GM19239 (cell line): ENCODE measurements at places on chromosomes 5 and 9.

- DNase-seq, result no peak
Observed at GRCh38 chr5:171627936-171628632, 157.5 kb upstream of the SMIM23 start.

- no peak for DNase-seq
Observed at GRCh38 chr9:128809831-128810230, 8.5 kb upstream of the ENDOG start.

- DNase-seq, result no peak
Observed at GRCh38 chr5:134920848-134921575, 16.1 kb downstream of the PCBD2 start.

GRCh38 chr9:134925011-134925511 is 7.3 kb upstream of the FCN1 start:
- DNase-seq, result no peak

DNA sequence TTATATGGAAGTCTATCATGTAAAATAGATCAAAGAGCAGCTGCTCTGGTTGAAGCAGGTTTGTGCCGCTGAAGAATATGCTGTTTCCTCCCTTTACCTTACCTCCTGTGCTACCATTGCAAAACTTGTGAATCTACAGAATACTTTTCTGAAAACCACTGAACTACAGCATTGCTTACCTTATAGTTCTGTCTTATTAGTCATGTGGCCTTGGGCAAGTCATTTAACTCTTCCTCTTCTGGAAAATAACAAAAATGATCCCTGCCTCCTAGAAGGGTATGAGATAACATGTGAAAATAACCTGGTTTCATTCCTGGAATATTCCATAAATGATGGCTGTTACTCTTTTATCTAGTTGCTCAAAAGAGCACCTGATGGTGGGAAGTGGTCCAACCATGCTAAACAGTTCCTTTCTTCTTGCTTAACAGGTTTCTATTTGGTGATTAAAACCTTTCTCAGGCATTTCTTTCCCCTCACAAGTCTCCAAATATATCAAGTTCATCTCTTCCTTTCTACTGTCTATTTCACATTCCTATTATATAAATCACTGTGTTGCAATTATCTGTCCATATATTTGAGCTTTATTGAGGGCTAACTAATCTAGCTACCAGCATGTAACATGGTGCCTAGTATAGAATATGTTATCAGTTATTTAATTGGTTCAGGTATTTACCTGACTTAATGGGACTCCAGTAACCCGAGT is 15.0 kb downstream of the TRIM32 start:
- DNase-seq, result no peak

GRCh38 chr5:116750631-116751580 is 176.3 kb upstream of the SEMA6A start:
- DNase-seq, result no peak

DNA sequence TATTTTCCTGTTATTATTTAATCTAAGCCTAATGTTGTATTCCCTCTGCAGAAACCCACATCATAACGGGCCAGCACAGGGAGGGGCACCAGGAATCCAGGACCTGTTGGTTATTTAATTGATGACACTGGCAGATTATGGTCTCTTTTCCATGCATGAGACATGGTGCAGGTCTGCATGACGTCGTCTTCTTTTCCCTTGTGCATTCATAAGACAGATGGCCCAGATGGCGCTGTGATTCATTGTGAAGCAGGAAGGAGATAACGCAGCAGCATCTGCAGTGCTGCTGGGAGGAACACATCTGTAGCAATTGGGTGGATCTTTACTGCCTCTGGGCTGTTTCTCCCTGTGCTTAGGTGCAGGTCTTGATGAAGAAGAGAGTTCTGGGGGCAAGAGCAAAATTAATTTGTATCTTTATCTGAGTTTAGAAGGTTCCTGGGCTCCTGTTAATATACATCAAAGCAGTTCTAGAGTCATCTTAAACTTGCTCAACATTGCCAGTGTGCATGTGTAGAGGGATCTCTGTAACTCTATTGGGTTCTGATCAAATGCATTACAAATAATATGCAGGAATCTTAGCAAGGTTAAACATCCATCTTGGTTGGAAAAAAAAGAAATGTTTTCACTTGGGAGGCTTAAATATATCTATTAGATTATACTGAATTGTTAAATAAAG is 176.1 kb downstream of the PCSK1 start:
- DNase-seq, result no peak

- DNase-seq, result no peak
Observed at GRCh38 chr5:111066261-111066938, 5.1 kb upstream of the TSLP start.

- no peak for DNase-seq
Observed at GRCh38 chr5:77781076-77781475, 4.9 kb upstream of the TBCA start.

DNA sequence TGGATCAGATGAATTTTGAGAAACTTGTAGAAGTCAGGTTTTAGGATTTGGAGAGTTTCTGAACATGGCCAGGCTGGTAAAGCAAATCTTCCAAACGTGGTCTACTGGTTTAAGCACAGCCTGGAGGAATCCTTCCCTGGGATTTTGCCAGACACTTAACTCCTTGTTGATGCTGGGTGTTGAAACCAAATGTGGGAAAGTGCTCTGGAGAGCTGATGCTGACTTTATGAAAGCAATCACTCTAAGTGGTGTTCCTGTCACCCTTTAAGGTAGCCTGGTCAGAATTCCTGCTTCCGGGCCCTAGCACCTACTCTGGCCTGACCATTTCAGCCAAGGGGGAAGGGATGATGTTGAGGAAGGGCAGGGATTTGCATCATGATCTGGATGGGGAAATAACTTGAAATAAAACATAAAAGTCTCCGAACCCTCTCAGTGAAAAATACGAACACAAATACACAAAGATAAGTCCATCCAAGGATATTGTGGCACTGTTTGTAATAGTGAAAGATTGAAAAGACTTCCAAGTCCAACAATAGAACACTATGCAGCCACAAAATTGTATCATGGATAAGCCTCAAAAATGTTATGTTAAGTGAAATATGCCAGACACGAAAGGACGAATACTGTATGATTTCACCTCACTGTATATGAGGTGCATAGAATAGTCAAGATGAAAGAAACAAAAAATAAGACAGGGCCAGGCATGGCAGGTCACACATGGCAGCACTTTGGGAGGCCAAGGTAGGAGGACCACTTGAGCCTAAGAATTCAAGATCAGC is 57.7 kb downstream of the PDE6A start:
- DNase-seq, result no peak

DNA sequence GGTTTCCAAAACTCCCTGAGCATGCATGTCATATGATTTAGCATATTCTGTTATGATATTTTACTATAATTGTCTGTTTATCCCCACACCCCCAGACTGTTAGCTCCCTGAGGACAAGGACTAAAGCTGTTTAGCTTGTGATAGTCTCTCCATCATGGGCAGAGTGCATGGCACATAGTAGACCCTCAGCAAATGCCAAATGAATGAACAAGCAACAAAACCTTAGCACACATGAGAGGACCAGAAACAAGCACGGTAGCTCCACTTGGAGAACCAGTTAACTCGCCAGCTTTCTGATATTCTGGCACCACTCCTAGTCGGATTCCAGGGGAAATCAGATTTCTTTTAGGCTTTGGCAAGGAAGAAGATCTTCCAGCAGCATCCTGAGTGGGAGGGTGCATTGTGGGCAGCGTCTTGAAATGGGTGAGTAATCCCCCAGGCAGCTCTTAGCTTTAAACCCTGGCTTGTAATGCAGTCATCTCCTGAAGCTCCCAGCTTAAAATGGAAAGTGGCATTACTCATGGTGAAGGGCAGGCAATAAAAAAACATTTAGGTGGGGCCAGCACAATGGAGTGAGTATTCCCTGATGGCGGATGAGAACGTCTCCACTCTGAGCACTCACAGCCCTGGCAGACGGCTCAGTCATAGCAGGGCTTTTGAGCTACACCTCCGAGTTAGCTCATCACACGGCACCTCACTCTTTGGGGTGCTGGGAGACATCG is 41.1 kb downstream of the FGF1 start:
- no peak for DNase-seq

DNA sequence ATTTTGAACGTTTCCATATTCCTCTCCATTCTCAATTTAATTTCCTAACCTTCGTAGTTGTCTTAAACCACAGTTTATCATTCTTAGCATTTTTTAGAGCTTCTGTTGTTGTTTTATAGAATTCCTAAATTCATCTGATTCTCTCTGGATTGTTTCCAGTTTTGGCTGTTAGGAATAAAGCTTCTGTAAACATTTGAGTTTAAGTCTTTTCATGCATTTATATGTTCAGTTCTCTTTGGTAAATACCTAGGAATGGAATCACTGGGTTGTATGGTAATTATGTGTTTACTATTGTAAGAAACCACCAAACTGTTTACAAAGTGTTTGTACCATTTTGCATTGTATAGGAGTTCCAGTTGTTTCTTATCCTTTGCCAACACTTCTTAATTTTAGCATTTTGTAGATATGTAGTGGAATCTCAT is 29.7 kb downstream of the GPR21 start:
- DNase-seq, result no peak

DNA sequence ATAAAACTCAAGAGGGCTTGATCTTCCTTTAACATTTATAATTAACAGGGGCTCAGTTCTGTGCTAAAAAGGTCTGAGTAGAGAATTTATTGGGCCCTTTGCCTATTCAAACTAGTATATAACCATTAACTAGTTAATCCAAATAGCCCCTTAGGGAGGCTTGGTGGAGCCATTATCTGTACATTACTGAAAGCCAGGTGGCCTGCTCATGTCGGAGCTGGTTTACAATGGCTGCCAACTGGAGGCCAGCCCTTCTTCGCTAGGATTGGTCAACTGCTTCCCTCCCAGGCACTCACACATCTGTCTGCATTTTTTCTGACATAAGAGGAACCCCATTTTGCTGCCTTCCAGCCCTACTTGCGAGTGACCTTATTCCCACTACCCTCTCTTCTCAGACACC is 30.4 kb upstream of the NDFIP1 start:
- no peak for DNase-seq

- no peak for DNase-seq
Observed at GRCh38 chr9:136426787-136427186, 12.9 kb downstream of the INPP5E start.

- no peak for DNase-seq
Observed at GRCh38 chr9:137266162-137266527, 11.0 kb downstream of the NELFB start.

- no peak for DNase-seq
Observed at GRCh38 chr9:98002808-98003207, 19.7 kb downstream of the ANP32B start.

DNA sequence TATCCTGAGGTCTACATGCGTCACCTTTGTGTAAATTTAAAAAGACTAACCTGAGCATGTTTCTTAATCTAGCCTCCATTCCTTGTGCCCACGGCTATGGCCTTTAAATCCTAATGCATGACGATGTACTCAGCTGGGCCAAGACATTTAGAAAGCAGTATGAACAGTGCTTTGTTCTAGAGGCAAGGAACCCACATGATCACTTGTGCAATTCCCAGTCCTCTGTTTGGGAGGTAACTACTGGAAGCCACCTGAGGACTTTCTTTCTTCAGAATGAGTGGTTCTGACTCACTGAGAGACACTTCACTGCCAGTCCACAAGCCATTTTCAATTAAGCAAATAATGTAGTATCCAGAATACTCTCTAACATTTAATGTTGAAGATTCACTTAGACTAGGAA is 181.3 kb downstream of the RAB3C start:
- DNase-seq, result no peak

GRCh38 chr9:100794738-100795269 is 216.9 kb downstream of the CAVIN4 start:
- no peak for DNase-seq

DNA sequence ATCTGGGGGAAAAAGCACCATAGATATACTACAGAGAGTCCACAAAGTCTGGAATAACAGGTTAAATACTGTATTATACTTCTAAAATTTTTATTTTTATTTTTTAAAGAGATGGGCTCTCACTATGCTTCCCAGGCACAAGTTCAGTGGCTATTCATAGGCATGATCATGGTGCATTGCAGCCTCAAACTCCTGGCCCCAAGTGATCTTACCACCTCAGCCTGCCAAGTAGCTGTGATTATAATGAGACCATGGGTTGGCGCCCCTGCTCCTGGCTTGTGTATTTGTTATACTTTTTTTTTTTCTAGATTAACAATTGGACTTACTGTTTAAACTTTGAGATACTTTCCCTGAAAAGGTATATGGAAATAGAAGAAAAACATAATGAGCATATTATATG is 25.9 kb downstream of the ERBIN start:
- no peak for DNase-seq

DNA sequence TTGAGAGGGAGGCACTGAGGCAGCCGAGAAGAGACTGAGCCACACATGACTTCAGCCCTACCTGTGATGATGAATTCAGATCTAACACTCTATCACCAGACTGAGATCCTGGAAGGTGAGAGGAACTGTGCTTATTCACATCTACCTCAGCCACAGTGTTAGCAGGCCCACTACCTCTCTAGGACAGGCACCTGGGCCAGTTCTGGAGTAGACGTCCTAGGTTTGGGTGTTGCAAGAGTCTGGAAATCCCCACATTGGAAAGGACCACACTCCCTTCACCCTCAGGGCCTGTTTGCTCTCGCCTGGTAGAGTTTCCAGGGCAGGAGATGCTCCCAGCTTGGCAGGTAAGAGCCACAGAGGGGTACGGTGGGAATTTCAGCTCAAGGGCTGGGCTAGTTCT is 113.8 kb upstream of the CCL21 start:
- DNase-seq, result no peak

DNA sequence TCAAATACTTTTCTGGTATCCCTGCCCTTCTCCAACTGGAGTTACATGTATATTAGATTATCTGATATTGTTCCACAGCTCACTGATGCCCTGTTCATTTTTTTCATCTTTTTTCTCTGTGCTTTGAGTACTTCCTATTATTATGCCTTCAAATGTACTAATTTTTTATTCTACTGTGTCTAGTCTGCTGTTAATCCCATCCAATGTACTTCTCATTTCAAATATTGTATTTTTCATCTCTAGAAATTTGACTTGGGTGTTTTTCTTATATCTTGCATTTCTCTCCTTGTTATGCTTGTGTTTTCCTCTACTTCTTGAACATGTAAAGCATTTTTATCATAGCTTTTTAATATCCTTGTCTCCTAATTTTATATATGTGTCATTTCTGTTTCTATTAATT is 41.6 kb upstream of the MYOT start:
- DNase-seq, result no peak

DNA sequence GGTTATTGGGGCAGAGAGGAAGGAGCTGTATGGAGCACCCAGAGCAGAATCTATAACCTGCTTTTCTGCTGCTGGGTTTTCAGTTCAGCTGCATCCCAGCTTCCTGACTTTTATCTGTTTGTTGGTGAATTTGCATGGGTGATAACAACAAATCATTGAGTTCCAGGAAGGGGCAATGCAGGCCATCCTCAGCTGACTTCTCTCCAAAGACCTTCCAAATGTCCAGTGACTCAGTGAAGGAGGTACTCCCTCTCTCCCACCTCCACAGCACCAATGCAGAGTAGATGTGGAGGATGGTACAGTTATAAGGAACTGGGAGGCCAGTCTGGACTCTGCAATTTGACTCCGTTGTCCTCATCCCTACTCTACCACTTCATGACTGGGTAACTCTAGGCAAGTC is 1.6 kb upstream of the TXN start:
- no peak for DNase-seq

DNA sequence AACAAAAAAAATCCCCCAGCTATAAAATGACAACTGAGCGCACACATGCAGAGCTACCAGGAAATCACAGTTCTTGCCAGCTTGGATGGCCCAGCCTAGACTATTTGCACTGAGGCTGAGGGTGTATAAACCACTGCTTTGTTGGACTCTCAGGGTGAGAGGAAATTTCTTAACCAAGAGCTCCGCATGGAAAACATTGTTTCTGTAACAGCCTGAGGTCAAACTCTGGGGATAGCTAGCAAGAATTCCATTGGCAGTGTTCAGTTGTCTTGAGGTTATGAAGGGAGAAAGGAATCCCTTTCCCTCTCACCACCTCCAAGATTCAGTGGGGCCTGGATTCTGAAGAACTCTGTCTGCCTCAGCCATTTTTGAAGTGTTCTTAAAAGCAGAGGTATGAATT is 360.0 kb downstream of the OSTF1 start:
- DNase-seq, result no peak
